ENCODE measurements at places on chromosomes 6 and 20. TPM values are rescaled to one million over a fixed set of nuclear protein-coding genes. Genes with fewer than 3 reads are reported as not detected.

Gene SALL4
- not detected for total RNA-seq

Gene LIN28B
- not detected for total RNA-seq

Gene SIRPB1
- 14.8 TPM for total RNA-seq

Gene MATN4
- not detected for total RNA-seq

Gene C6orf132
- 0.13 TPM for total RNA-seq

Gene LRP11
- 1.4 TPM for total RNA-seq

Gene AGPAT1
- total RNA-seq = 28.6 TPM

Gene SYNDIG1
- total RNA-seq = not detected

Gene CHD6
- 92.0 TPM for total RNA-seq

Gene OR2B3
- not detected for total RNA-seq

Gene FAM209B
- total RNA-seq = 4.4 TPM

Gene LY6G6F
- total RNA-seq = not detected

DNA sequence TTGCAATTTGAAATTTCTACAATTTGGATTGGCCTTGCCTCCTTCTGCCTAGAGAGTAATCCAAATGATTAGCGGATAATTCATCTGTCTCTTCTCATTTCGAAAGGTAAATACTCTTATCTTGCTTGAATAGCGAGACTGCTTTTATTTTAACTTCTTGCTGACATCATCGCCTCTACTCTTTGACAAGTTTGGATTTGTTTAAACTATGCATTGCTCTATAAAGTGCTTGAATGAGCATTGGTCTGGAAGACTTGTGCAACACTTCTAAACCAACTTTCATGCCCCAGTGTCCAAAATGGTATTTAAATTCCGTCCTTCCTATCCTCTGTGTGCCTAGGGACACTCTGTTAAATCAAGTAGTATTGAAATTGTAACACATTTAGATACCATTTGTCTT lies 384.1 kb upstream of the SLC35B3 start:
- DNase-seq = no peak

DNA sequence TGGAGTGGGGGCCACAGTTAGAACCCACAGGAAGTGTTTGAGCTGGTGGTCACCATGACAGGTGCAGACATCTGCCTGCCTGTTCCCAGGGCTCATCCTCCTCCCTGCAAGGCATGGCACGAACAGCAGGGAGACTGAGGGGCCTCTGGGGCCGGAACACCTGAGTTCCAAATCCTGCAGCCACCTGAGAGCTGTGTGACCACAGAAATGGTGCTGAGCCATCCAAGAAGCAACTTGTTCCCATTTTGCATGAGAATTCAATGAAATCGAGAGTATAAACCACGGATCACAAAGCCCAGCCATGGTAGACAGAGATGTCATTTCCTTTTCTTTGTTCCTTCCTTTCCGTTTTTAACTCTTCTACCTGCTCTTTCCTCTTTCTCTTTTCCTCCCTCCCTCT lies 268.6 kb downstream of the FOXA2 start:
- no peak for DNase-seq

DNA sequence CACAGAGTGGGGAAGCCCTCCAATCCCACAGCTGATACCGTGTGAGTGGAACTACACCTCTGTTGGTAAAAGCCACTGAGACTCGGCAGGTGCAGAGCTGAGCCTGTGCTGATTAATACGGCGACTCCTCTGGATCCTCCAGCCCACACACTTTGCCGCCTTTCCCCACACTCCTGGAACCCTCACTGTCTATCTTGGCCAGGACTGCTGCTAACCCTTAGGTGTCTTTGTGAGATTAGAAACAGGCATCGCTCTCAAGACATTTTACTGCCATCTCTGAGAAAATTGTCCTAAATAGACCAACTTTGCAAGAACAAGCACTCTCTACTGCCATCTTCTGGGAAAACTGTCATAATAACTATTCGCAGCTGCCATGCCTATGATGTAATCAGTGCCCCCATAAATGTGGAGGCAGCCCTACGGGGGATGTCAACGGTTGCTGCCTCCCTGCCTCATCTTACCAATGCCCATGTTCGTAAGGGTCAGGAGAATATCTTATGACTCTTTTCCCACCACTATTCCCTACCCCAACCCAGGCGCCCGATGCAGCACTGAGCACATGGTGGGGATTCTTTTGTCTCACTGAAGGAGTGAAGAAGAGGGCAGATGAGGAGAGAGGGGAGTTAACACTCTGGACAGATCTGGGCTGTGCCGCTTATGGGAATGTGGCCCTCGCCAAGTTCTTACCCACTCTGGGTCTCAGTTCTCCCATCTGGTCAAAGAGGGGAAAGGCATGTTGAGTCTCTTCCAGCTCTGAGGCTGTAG lies 26.1 kb upstream of the KCNB1 start:
- peak; percentile 45 for DNase-seq

- DNase-seq = no peak
These were observed 24.3 kb upstream of the MRPS10 start for GRCh38 chr6:42241915-42242314.

- DNase-seq = no peak
These were observed 83.9 kb downstream of the PKIB start for GRCh38 chr6:122694075-122694474.

DNA sequence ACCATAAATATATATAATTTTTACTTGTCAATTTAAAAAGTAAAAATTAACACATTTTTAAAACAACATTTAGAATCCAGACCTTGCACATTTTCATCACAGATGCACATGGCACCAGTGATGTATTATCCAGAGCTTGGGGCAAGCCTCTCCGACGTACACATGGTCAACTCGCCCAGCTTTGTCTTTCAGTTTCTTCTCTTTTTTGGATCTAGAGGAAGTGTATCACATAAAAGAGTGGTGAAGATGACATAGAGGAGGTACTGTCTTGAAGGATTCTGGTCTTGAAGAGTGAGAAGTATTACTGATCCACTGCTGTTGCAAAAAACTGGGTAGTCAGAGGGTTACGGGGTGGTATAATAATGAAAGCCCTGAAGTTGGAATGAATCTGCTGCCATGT lies 46.9 kb upstream of the TAB2 start:
- no peak for DNase-seq

DNA sequence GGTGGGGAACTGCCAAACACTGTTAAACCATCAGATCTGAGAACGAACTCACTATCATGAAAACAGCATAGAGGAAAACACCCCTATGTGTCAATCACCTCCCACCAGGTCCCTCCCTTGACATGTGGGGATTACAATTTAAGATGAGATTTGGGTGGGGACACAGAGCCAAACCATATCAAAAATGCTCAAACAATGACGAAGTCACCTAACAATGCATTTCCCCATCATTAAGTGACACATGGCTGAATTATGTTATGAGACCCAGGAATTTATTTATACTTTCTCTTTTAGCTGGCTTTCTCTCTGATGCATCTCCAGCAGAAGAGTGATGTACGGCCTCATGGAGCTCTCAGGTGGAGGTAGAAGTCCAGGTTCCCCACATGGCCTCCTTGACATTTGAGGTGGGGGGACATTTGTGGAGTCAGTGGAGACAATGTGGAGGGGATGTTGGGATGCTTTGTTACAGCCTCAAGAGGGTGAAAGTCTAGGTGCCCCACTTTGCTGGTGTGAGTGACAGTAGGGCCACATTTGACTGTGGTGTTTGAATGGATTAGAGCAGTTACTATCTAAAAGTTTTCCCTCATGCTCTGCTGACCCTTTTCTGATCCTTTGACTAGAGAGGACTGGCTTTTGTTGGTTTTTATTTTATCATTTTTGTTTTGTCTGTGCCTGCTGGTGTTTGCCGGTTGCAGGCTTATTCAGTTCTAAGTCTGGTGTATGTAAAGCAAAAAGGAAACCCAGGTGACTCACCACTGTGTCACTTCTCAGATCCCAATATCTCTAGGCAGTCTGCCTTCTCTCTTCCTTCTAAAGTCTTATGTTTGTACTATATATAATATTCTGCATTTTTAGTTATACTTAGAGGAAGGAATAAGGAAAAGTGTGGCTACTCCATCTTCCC lies 18.5 kb upstream of the DCBLD1 start:
- DNase-seq = no peak

DNA sequence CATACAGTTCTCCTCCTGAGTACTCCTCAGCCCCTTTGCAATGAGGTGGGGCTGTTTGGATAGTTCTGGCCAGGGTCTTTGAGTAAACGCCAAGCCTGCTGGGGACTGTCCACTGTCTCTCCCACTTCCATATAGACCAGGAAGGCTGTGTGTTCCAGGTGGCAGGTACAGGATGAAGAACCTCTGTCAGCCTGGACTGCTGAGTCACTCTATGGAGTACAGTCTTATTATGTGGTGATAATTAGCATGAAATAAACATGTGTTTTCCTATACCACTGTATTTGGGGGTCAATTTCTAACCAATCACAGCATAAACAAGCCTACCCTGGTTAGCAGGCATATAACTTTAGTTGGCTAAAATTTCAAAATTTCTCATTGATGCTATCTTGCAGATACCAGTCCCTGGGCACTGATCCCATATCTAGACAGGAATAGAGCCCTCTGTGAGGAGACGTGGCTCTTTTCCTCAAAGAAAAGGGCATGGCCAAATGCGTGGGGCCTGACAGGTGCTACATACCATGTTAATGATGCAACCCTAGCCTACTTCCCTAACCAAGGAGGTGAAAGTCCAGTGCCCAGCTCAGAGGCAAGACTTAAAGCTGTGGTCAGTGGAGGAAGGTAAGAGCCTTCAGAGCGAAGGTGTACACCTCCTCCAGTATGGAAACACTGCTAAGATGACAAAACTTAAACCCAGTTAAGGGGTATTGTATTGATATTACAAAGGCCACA lies 4.5 kb upstream of the ALDH8A1 start:
- DNase-seq = no peak

DNA sequence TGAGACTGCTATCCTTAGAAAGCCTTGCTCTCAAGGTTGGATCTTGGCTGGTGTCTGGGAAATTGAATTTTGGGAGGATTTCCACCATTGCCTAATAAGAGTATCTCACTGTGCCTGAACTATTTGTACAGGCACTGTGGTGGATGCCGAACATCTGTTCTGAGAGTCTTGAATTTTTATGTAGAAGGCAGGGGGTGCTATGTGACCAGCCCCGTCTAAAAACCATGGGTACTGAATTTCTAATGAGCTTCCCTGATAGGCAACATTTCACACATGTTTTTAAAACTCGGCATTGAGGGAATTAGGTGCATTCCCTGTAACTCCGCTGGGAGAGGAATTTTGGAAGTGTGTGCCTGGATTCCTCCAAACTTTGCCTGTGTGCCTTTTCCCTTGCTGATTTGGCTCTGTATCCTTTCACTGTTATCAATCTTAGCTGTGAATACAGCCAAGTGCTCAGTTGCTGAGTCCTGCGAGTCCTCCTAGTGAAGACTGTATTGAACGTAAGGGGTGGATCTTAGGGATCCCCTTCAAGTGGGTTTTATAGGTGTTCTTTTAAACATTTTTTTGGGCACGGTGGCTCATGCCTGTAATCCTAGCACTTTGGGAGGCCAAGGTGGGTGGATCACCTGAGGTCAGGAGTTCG lies 27.6 kb upstream of the SCAF8 start:
- no peak for DNase-seq

DNA sequence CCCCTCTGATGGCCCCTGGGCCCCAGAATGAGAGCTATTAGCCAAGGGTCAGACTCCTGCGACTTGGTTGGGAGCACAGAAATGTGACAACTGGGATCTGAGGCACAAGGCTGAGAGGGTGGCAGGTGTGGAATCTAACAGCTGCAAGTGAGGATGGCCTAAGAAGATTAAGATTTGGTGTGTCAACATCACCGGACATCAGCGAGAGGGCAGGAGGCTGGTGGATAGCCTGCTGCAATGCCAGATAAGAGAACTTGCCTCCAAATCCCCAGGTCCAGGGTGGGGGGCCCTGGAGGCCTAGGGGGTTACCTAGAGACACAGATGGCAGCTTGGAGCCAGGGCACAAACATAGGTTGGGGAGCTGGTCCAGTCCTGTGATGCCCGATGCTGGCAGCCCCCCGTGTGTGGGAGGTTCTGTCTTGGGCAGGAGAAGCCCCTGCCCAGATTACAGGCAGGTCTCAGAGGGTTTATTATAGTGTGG lies 155.8 kb downstream of the GRM4 start:
- DNase-seq = no peak

DNA sequence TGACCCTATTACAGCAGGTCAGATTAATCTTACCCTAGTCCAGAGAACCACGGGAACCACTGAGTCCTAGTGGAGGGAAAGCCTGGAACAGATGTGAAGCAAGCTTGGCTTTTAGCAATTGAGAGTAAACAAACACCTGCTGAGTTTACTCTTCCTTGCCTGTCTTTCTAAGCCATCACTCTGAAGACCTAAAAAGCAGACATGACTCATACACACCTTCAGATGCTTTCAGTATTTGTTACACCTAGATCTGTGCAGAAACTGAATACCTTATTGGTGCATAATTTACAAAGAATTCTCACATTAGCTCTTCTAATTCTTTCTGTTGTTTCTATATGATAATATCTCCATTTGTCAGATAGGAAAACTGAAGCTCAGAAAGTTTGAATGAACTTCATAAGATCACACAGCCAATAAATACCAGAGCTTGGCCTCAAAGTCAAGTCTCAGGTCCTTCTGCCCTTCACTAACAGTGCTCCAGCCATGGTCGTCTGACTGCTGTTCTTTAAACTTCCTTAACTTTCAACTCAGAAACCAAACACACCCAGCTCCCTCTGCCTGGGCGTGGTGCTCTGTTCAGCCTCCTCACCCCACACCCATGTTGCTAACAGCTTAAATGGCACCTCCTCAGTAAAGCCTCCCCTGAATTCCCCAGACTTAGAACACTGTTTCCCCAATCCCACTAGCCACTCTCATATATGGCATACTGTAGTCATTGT lies 8.6 kb upstream of the GABBR1 start:
- DNase-seq = peak; percentile 41

DNA sequence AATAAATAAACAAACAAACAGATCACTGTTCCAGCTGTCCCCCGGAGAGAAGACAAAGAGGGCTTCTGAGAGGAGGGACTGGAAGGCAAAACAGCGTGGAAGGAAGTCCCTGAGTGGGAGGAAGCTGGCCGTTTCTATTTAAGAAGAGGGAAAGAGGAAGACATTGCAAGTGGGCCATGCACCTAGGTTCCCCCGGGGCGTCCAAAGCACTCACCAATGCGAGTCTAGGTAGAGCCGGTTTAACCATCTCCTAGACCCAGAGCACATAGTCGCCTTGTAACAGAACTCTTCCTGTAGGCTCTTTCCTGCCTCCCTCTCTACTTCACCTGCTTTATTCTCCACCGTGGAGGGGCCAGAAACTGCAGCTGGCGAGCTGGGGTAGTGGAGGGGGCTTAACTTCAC lies 158.4 kb downstream of the ZDHHC14 start:
- no peak for DNase-seq

GRCh38 chr20:6079016-6079415 lies 25.2 kb upstream of the LRRN4 start:
- DNase-seq = no peak

DNA sequence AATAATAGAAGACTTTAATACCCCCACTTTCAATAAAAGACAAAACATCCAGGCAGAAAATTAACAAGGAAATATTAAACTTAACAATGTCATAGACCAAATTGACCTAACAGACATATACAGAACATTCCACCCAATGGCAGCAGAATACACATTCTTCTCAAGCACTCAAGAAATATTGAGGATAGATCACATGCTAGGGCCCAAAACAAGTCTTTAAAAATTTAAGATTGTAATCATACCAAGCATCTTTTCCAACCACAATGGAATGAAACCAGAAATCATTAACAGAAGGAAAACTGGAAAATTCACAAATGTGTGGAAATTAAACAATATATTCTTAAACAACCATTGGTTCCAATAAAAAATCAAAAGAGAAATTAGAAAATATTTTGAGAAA lies 161.0 kb downstream of the COL12A1 start:
- DNase-seq = no peak

- DNase-seq = no peak
These were observed 237.1 kb downstream of the ANKRD60 start for GRCh38 chr20:57991211-57991881.
